T-helper 1 cell (primary cell): ENCODE measurements at places on chromosomes 7 and 10.

- no peak for DNase-seq
Observed at GRCh38 chr10:57654856-57655255, 612.8 kb downstream of the IPMK start.

- DNase-seq, result no peak
Observed at GRCh38 chr10:5484205-5484604, 15.2 kb downstream of the CALML5 start.

DNA sequence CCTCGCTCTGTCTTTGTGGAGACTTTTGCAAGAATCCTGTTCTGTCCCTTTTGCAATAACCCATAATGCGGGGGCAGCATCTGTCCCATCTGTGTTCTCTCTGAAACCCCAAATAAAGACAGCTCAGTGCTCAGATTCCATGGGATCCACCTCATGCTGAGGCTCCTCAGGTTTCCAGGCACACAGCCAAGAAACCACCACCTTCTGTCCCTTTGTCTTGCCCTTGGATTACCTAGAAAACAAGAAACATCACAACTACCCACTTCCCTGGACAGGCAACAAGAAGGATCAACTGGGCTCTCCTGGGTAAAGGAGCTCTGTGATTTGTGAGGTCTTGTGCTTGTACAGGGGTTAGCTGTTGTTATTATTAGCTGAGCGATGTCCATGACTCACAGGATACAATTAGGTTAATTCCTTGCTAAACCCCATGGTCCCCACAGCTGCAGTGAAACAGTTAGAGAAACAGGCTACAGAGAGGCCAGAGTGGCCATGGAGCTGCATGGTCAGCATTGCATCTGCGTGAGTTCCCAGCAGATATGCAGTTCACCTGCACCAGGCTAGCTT lies 50.2 kb downstream of the CXCL12 start:
- no peak for DNase-seq

GRCh38 chr10:129626309-129626708 lies 159.3 kb downstream of the MGMT start:
- no peak for DNase-seq
